Renal pelvis (tissue), 12 donors: ENCODE measurements at places on chromosomes 7 and 10. TPM values are rescaled to one million over a fixed set of nuclear protein-coding genes. Genes with fewer than 3 reads are reported as not detected.

The LOXL4 gene
- polyA plus RNA-seq, result 4.0 TPM

The TFPI2 gene
- 10.8 TPM for polyA plus RNA-seq

The GDF2 gene
- not detected for polyA plus RNA-seq

The SEMA3E gene
- polyA plus RNA-seq, result 1.5 TPM

The ZNF518A gene
- polyA plus RNA-seq, result 50.5 TPM

The OPN4 gene
- polyA plus RNA-seq, result not detected

The CLEC5A gene
- polyA plus RNA-seq, result 0.31 TPM

The SFTPA2 gene
- polyA plus RNA-seq, result 0.13 TPM

GRCh38 chr10:119025336-119025735 lies 4.2 kb upstream of the NANOS1 start:
- peak; percentile 19 for DNase-seq

DNA sequence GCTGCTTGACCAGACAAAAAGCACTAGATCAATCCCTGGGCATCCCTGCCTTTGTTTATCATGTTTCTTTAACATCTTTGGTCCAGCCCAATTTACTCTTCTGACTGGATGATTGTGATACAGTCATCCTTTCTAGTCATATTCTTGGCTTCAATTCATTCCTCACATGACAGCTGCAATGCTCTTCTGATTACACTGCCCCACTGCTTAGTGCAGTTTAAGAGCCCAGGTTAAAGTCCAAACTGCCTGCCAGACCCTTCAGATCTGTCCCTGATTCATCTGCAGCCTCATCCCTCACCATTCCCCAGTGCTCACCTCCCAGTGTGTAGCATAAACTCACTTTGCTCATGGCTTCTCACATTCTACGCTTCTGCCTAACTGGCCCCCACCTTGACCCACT lies 383.8 kb downstream of the TNS3 start:
- no peak for DNase-seq

DNA sequence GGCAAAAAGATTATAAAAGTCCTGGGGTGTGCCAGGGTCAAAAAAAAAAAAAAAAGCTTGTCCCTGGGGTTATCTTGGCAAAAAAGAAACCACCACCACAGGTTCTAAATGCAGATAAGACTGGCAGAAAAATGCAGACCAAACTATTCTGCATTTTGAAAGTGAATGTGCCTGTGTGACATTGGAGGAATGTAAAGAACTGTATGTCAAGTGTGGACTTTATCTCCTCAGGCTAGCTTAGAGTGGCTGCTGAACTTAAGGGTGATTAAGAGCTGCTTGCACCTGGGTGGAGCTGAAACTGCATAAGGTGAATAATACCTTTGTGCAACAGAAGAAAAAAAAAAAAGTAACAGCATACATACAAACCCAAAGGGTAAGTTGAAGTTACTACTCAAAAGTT lies 1.3 kb upstream of the NAPEPLD start:
- no peak for DNase-seq

DNA sequence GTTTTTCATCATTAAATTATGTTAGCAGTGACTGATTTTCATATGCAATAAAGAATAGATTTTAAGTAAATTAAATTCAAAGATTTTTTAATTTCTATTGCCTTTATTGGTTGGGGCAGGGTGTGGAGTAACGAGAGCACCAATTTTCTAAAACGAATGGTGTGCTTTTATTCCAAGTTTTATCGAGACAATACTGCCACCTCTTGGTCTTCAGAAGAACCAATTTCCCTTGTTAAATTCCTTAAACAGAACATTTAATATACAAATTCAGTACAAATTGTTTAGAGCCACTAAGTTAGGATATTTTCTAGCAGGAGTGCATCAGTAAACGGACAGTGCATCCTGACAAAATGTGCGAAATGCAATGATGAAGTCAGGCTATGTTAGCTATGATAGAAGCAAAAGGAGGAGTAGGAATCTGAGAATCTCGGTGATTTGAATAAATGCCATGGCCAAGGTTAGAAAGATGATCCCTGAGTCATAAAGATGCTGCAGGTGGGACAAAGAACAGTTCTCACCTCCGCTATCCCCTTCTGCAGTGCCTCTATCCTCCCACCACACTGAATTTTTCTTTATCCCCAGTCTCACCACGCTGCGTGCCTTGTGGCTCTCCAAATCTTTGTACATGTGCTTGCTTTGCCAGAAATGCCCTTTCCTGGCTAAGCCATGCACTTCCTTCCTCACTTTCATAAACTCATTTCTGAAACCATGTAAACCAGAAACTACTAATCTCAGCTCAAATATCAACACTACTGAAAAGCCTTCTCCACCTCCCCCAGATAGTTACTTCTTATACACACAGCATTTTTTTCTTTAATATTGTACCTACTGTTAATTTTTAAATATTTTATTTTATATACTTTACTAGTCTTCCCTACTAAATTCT lies 31.9 kb upstream of the AGBL3 start:
- peak; percentile 23 for DNase-seq

DNA sequence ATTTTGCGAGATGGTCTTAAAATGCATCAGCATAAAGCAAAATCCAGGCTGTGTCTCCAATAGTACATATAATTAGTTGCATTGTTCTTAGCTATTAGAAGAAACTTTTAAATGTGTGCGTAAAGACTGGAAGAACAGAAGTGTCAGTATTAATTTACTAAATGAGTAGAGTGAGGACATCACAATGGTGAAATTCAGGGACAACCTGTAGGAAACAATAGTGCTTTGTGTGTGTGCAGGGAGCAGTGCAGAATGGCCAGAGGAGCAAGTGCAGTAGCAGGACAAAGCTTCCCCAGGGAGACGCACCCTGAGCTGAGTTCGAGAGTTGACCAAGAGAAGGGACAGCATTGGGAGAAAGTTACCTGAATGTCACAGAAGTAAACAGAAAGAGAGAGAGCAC lies 13.7 kb downstream of the ITGB8 start:
- no peak for DNase-seq

DNA sequence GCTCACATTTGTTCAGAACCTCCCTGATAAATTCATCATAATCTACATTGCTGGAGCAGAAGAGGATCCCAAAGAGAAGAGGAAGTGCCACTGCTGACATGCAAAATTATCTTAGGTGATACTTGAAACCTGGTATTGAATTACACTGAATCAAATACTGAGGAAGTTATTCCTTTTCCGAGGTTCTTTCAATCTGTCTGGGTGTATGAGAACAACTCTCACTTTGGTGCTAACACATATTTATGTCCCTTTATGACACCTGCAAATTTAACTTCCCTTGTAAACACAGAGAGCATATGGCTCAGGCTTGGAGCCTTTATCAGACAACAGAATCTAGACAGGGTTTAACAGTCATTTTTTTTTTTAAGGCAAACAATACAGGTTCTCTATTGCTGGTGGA lies 131.4 kb downstream of the SRPK2 start:
- DNase-seq, result no peak

DNA sequence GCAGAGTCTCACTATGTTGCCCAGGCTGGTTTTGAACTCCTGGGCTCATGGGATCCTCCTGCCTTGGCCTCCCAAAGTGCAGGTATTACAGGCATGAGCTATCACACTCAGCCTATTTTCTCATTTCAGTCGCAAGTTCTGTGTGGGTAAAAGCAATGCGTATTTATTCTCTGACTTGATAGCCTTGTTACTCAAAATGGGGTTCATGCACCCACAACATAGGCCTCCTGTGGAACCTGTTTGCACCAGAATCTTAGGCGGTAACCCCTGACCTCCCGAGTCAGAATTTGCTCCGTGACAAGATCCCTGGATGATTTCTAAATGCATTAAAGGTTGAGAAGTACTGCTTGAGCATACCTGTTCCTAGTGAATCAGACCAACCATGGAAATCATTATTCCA lies 7.3 kb downstream of the IL2RA start:
- DNase-seq, result no peak

- DNase-seq, result no peak
These were observed 145.4 kb downstream of the LRRC4 start for GRCh38 chr7:127885843-127886242.

- no peak for DNase-seq
These were observed 106.3 kb downstream of the C7orf25 start for GRCh38 chr7:42805601-42806000.

GRCh38 chr7:24757353-24758275 lies at the start of gene GSDME:
Gene GSDME (minus strand): TSS chr7:24757464. CDS start chr7:24749774, 7,690 bp downstream.
- DNase-seq, result peak; percentile 54

- DNase-seq, result peak; percentile 20
These were observed at the start of gene CALCR for GRCh38 chr7:93574646-93575554. Gene CALCR (minus strand): TSS chr7:93574724. CDS start chr7:93486981, 87,743 bp downstream.

- DNase-seq, result no peak
These were observed 11.8 kb upstream of the TIAL1 start for GRCh38 chr10:119608316-119609155.

DNA sequence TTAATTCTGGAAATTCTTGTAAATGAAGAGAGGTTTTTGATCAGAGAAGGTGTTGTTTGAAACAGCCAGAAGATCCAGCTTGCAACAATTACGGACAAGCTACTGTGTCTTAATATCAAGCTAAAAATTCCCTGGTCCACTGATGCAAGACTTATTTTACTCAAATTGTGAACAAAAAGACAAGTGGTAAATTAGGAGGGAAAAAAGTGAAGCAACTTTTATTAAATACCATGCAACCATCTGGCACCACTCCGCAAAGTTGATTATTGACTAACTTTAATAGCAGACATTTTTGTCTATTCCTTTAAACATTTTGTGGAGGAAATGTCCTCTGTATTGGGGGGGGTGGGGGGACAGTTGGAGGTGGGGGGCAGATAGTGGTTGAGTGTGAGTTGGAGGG lies 5.1 kb upstream of the CAV2 start:
- no peak for DNase-seq

GRCh38 chr10:128854963-128855362 lies 612.1 kb upstream of the MGMT start:
- DNase-seq, result peak; percentile 90

GRCh38 chr7:131521651-131522163 lies 34.7 kb downstream of the PODXL start:
- no peak for DNase-seq

DNA sequence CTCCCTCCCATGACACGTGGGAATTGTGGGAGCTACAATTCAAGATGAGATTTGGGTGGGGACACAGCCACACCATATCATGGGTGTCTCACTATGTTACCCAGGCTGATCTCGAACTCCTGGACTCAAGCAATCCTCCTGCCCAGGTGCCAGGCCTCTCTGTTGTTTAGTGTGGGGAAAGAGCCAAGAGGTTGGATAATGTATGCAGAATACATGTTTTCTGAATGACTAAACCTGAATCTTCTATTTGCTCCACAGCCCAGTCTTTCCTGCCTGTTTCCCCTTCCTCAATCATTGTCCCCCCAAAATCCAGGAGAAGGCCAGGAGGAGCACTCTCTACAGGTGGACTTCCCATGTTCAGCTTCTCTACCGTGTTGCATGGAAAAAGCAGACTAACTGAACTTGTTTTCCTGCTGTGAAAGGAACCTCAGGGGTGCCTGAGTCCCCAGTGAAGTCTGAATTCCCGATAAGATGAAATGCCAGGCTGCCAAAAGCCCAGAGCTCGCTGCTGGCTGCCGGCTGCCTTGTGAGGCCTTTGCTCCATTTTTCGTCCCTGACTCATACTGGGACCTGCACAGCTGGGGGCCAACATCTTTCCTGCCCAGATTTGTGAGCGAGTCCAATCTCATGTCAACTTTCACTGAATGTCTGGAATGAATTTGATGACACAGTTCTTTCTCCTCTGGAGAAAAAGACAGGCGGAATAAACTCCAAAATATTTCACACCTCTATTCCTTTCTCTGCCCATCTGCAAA lies 588.0 kb downstream of the CALN1 start:
- no peak for DNase-seq

DNA sequence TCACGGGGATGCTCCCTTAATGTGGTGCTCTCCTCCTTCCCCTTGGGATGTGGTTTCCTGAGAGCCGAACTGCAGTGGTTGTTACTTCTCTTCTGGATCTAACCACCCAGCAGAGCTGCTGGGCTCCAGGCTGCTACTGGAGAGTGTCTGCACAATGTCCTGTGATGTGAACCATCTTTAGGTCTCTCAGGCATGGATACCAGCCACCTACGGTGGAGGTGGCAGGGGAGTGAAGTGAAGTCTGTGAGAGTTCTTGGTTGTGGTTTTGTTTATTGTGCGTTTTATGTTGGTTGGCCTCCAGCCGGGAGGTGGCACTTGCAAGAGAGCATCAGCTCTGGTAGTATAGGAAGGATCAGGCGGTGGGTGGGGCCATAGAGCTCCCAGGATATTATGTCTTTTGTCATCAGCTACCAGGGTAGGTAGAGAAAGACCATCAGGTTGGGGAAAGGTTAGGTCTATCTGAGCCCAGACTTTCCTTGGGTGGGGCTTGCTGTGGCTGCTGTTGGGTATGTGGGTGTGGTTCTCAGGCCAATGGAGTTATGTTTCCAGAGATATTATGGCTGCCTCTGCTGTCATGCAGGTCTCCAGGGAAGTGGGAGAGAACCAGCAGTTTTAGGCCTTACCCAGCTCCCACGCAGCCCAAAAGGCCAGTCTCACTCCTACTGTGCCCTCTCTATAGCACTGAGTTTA lies 87.9 kb downstream of the KIF20B start:
- no peak for DNase-seq

DNA sequence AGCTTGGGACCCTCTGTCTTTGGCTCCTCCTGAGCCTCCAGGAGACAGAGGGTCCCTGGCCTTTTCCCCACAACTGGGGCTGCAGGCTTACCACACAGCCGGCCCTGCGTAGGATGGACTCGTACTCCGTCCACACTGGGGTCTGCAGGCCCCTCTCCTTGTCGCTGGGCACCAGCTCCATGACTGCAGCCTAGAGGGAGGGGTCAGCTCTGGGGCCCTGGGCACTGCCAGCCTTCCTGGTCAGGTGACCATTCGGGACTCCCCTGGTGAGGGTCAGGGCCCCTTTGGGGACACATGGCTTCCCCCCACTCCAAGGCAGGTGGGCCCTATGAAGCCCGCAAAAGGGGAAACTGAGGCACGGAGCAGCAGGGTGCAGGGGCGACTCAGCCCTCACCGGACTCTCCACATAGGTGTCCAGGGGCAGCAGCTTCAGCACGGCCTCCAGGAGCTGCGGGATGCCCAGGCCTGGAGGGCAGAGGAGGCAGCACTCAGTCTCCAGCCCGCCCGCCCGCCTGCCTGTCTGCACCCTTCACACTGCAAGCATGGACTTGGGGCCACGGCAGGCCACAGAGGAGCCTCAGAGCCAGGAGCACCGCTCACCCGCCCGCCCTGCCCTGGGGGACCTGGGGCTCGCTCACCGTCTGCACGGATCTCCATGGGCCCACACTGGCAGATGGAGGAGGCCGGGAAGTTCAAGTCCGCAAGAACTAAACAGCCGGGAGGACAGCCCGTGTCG lies 1.1 kb downstream of the FUOM start:
- DNase-seq, result no peak
